ENCODE measurements at places on chromosomes 16 and 17.

DNA sequence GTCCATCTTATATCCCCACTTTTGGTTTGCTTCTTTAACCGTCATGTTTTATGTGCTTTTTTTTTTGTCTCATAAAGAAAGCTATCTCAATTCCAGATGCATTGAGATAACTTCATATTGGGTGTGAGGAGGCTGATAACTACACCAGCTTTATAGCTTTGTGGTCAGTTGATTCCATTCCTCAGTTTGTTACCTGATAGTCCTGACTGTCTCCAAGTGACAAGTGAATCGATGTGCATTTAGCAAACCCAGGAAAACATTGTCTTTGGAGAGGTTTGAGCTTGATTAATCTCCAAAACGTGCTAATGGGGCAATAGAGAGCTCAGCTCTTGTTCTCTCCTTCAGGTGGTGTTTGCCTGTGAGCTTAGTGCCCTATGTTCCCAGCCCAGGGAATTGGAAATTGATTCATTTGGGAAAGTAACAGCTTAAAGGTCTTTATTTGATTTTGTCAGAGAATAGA is 22.7 kb downstream of the HS3ST3B1 start:
- no peaks in the 10 kb centered on the region for H3K36me3 ChIP-seq
- DNase-seq: no peak
- no peaks in the 10 kb centered on the region for H3K27me3 ChIP-seq
- H3K4me1 ChIP-seq: no peaks in the 10 kb centered on the region

- peak overlapping the region; percentile 70 for H3K4me3 ChIP-seq
- H3K36me3 ChIP-seq: no peaks in the 10 kb centered on the region
- peak overlapping the region; percentile 59 for H3K27ac ChIP-seq
Measured at GRCh38 chr17:44775838-44776621, 17.2 kb downstream of the ADAM11 start.

DNA sequence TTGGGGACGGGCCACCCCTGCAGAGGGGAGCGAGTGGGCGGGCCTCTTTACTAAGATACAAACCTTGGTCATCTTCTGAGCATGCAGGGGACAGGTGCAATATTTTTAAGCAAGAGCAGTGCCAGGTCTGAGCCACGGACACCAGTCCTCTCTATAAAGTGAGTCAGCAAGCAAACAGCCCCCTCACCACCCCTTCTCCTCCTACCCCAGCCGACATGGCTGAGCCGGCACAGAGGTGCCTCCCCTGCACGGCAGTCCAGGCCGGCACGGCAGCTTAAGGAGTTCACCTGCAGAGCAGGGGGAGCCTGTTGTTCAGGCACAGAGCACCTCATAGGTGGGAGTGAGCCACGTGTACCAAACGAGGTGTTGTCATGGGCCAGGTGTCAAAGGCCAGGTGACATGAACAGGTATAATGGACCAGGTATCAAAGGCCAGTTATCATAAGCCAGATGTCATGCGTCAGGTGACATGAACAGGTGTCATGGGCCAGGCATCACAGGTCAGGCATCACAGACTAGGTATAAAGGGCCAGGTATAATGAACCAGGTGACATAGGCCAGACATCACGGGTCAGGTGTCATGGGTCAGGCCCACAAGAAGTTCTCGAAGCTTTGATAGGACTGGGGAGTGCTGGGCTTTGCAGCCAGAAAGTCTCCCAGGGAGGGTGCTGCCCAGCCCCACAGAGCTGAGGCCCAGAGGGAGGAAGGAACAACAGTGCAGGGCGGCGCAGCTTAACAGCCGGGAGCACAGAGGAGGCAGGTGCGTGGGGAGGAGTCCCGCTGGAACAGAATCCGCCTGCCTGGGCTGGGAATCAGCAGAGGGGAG is 42.6 kb upstream of the ZNF469 start:
- H3K36me3 ChIP-seq: no peaks in the 10 kb centered on the region
- H3K27me3 ChIP-seq: no peaks in the 10 kb centered on the region
- no peak overlapping the region for H3K4me3 ChIP-seq

GRCh38 chr17:3535253-3535995 is 22.2 kb downstream of the TRPV3 start:
- no peaks in the 10 kb centered on the region for H3K36me3 ChIP-seq
- H3K27me3 ChIP-seq: peaks cover 14% of the 10 kb centered on the region
- DNase-seq: no peak
- H3K4me3 ChIP-seq: no peak overlapping the region
- peaks cover 7% of the 10 kb centered on the region for H3K4me1 ChIP-seq

DNA sequence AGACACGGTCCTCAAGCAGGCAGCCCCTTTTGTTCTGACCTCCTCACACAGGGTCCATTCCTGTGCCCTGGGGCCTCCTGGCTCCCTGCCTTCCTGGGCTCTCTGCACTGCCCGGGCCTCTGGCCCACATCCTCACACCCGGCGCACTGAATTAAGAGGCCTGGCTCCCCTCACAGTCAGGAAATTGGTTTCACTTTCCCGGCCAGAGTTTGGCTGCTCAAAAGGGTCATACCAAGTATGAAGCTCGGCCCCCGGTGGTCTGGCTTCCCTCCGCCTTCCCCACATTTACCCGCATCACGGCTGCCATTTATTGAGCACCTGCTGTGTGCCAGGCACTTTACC is 220.0 kb downstream of the NTN1 start:
- DNase-seq: peak; percentile 87
- peak overlapping the region; percentile 96 for H3K27ac ChIP-seq
- no peaks in the 10 kb centered on the region for H3K36me3 ChIP-seq

DNA sequence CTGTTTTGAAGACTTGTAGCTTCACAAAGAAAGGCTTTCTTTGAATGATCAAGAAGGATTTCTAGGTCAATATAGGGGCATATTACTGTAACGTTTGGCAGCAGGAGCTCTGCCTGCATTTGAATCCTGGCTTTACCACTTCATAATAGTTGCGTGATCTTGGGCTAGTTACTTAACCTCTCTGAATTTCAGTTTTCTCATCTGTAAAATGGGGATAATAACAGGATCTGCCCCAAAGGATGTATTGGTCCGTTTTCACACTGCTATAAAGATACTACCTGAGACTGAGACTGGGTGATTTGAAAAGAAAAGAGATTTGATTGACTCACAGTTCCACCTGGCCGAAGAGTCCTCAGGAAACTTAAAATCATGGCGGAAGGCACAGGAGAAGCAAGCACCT is 12.5 kb downstream of the BMERB1 start:
- no peaks in the 10 kb centered on the region for H3K36me3 ChIP-seq
- H3K4me1 ChIP-seq: peaks cover 7% of the 10 kb centered on the region
- no peak for DNase-seq
- no peak overlapping the region for H3K27ac ChIP-seq

- H3K27me3 ChIP-seq: no peaks in the 10 kb centered on the region
- H3K4me1 ChIP-seq: peaks cover 68% of the 10 kb centered on the region
- peak overlapping the region; percentile 26 for H3K4me3 ChIP-seq
- peak; percentile 83 for DNase-seq
- peaks cover 9% of the 10 kb centered on the region for H3K36me3 ChIP-seq
- H3K27ac ChIP-seq: peak overlapping the region; percentile 51
Measured at GRCh38 chr17:81097943-81098308, 63.0 kb downstream of the BAIAP2 start.

DNA sequence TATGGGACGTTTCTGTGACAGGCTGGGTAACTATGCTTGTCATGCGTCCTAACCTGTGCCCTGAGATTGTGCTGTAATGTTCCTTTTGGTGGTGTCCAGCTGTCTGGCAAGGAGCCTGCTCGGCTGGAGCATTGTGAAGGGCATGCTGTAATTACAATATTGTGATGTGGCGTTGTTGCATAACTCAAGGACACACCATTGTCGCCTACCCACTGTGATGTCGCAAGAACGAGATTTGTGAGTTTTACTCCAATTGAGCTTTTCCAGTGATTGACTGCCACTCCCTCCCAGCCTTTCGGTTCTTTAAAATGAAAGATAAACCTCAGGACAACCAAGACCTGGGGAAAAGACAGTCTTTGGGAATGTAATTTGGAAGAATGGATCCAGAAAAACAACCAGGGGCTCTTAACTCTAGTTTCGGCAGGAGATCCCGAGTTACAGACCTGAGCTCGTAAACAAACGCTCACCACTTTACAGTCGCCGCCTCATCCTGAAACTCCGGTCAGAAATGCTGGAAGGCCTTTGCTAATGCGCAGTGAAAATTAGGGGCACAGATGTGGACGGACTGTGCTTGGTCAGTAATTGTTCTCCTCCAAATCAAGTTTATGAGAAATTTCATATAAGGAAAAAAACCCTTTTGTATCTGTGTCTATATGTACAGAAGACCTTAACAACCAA is 1.3 kb downstream of the ZNF750 start:
- no peak overlapping the region for H3K27ac ChIP-seq
- no peaks in the 10 kb centered on the region for H3K4me1 ChIP-seq
- no peak overlapping the region for H3K4me3 ChIP-seq
- DNase-seq: peak; percentile 68

DNA sequence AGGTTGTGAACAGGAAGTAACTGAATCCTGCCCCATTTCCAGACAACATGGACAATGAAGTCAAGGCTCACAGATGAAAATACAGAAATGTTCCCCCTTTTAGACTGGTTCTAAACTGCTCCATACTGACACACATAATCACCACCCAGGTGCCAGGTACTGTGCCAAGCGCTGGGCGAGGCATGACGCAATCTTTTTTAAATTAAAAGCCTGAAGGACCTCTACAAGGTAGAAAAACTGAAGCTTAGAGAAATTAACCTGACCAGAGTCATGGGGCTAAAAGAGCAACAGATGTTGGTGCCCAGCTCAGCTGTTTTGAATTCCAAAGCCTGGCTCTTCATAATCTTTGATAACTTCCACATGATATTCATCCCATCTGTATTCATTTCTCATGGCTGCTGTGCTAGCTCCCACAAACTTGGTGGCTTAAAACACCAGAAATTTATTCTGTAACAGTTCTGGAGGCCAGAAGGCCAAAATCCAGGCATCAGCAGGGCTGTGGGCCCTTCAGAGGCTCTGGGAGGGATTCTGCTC is 4.9 kb upstream of the RAB11FIP4 start:
- H3K4me1 ChIP-seq: peaks cover 6% of the 10 kb centered on the region
- DNase-seq: no peak
- H3K27ac ChIP-seq: no peak overlapping the region
- peaks cover 19% of the 10 kb centered on the region for H3K27me3 ChIP-seq

- no peak for DNase-seq
- H3K27me3 ChIP-seq: no peaks in the 10 kb centered on the region
- peaks cover 43% of the 10 kb centered on the region for H3K36me3 ChIP-seq
Measured at GRCh38 chr17:32330147-32330546, 11.8 kb downstream of the C17orf75 start.

DNA sequence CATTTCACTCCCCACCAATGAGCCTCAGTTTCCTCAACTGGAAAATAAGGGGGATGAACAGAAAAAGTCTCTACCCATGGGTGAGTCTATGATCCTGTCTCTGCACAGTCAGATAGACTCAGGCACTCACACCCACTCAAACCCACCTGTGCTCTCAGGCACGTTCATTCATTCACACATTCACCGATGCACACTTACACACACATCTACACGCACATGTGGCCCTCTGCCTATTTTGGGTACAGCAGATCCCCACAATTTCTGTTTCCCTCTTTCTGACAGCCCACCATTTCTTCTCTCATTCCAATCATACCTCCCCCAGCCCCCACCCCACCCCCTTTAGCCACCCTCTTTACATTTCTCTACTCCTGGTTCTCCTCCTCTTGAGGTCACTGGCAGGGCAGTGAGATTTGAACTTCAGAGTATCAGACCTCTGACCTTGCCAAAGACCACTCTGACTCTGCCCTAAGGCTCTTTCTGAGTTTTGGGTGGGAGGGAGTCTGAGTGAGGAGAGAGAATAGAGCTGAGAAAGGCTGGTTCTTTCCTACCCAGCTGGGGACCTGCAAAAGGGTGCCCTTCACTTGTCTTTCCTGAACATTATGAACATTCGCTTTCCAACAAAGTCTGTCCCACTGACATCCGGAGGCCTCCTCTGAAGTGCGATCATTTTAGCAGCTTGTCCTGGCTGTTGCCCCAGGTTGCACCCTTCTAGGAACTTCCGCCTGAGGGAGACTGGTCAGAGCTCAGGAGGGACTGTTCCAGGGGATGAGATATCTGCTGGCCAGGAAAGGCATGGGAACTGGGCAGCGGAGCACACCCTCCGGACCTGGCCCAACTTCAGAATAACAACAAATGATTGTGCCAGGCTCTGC is 10.1 kb upstream of the COL1A1 start:
- peak; percentile 76 for DNase-seq
- peak overlapping the region; percentile 89 for H3K27ac ChIP-seq
- peak overlapping the region; percentile 27 for H3K4me3 ChIP-seq
- no peaks in the 10 kb centered on the region for H3K36me3 ChIP-seq
- no peaks in the 10 kb centered on the region for H3K27me3 ChIP-seq
- H3K4me1 ChIP-seq: peaks cover 69% of the 10 kb centered on the region

DNA sequence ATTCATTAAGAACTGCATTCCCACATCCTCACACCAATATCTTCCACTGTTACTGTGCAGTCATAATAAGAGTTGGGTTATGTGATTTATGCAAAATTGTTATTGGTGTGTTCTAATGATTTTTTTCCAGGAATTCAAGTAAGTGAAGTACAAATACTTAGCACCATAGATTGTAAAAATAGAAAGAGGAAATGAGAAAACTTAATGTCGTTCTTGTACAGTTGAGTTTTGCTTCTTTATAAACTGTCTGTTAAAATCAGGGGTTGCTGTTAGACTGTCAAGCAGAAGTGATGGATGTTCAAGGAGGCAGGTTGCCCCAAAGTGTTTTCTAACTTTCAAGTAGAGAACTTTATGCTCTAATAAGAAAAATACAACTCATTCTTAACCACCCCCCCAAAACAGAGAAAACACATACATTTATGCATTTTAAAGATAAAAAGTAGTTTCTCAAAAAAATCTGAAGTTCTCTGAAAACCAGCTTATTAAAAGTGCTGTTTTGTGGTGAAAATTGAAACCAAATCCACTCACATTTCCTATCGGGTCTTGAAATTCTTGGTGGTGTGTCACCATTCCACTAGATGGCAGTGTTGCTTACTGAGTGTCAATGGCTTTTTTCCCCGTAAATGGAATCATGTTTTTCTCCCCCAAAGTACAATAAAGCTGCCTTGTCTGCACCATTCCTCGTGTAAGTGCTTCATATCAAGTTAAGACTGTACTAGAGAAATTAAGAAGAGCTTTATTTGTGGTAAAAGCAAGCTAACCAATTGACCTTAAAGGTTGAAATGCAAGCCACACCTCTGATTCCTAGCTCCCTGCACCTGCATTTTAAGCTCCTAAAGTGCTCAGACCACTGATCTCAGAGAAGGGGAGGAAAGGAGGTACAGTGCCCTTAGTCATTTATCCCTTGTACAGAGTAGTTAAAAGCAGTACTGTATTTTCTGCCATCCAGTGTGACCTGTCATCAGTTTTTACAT is 4.7 kb upstream of the IGSF6 start:
- no peak overlapping the region for H3K4me3 ChIP-seq
- peaks cover 8% of the 10 kb centered on the region for H3K4me1 ChIP-seq
- peaks cover 3% of the 10 kb centered on the region for H3K36me3 ChIP-seq
- no peaks in the 10 kb centered on the region for H3K27me3 ChIP-seq
- no peak for DNase-seq

DNA sequence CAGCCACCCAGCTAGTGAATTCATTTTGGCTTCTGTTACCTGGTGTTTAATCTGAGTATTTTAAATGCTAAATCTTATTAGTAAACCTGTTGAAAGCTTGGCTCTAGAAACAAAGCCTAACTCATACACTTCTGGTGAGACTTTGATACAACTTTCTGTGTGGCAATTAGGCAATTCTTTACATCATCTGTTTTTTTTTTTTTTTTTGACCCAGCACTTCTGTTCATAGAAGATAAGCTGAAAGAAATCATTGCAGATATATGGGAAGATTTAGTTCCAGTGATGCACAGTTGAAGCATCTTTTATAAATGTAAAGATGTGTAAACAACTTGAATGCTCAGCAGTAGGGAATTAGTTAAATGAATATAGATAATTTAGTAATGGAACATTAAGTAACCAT is 21.7 kb upstream of the ABCC11 start:
- no peak for DNase-seq
- H3K36me3 ChIP-seq: peaks cover 51% of the 10 kb centered on the region
- no peaks in the 10 kb centered on the region for H3K4me1 ChIP-seq
- H3K27me3 ChIP-seq: no peaks in the 10 kb centered on the region
- no peak overlapping the region for H3K27ac ChIP-seq
